ENCODE measurements at places on chromosomes 7 and 10.

GRCh38 chr7:56537952-56538351 lies 421.7 kb upstream of the NUPR2 start:
- no peak for DNase-seq

DNA sequence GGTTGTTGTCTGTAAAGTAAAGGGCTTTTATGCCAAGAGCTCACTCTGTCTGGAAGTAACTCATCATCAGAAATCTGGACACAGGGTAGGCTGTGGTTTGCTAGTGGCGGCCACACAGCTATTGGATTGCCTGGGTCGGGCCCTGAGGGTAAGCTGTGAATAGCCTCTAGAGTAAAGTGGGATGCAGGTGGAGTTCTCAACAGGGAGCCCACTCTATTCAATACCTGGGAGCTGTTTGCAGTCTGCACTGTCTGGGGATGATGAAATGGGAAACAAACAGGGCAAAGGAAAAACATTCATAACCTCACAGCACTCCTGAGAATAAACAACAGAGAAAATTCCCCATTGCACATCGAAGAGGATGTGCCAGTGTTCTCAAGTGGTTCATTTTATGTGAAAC lies 582.6 kb downstream of the CALN1 start:
- DNase-seq: no peak

- no peak for DNase-seq
These were observed 10.5 kb downstream of the C10orf53 start for GRCh38 chr10:49689882-49690510.

- no peak for DNase-seq
These were observed 1456.7 kb downstream of the REEP3 start for GRCh38 chr10:64977915-64978314.

- DNase-seq: no peak
These were observed 26.6 kb downstream of the TBXAS1 start for GRCh38 chr7:139855498-139856270.

GRCh38 chr7:76515999-76516443 lies 5.7 kb downstream of the UPK3B start:
- DNase-seq: no peak

DNA sequence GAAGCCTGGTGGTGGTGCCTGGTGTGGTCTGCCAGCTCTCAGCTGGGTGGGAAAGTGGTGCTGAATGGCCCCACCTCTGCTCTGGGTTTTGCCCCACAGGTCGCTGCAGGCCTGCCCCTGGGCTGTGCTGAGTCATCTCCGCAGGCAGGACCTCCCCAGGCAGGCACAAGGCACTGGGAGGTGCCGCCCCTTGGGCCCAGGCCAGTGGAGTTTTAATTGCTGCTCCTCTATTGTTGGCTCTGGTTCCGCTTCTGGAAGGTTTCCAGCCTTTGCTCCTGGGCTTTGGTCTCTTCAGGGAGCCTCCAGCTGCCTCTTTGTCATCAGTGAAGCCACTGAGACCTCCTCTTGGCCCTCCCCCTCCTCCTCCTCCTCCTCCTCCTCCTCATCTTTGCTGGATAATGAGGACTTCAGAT lies 180.3 kb upstream of the GRB10 start:
- peak; percentile 12 for DNase-seq

DNA sequence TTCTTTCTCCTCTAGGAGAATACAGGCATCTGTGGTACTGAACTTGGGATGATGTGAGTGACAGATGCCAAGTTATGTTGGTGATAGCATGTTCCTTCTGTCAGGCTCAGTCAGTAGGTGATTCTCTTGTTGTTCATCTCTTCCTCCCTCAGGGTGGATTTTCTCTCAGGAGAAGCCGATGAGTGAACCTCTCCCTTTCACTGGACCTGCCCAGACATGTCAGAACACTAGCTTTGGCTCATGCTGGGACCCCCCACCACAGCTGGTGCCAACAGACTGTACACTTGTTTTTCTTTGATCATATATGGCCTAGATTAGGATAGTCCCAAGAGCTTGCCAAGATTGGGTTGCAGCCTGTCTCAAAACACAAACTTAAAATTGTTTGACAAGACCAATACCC lies 129.4 kb downstream of the BMPER start:
- DNase-seq: no peak

DNA sequence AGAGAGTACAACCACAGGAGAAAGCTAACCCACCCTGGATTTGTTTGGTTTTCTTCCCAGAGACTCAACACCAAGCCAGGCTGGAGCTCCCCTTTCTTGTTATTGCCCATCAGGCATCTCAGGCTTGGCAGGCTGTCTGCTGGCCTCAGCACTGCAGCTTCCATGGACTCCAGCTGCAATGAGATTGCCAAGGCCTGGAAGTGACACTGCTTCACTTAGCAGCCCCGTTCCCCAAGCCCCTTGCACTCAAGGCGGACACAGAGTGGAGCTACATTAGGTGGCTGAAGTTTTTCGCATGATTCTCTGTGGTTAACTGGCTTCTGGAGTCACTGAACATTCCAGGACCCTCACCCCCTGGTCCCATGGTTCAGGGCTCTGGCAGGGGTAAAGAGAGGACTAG lies 163.1 kb upstream of the GDF10 start:
- DNase-seq: peak; percentile 28

DNA sequence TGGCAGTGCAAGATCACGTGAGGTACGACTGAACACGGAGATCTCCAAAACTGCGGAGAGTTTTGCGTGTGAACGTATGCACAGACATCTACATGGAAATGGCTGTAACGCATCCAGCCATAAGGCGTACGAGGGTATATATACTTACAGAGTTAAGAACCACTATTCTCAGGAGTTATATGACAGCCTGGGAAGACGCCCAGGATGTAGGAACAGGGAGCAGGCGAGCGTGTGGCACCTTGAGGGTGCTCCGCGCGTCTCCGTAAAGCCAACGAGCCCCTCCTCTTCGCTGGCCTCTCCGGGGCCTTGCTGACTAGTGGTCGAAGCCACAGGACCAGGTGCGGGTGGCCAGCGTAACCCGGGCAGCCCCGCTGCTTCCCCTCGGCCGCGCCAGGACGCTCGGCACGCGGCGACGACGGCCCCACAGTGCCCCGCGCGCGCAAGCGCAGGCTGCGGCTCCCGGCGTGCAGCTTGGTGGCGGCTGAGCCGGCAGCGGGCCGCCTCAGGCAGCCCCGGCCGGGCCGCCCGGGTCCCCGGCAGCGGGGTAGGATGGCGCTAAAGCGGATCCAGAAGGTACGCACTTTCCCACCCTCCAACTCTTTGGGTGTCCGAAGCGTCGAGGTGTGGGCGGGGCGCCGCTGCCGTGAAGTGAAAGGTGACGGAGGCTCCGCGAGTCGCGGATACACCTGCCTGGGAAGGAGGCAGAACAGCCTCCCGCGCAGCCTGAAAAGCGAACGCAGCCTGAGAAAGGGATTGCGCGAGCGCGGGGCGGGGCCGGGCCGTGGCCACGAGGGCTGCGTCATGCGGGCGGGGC lies at the start of gene UBE2D4:
TSS of gene UBE2D4 (plus strand) at position 453 of the 814 bp plus-strand sequence. CDS start at position 550, 97 bp downstream.
- DNase-seq: peak; percentile 73

- DNase-seq: no peak
These were observed 1240.4 kb downstream of the GATA3 start for GRCh38 chr10:9294865-9295264.

DNA sequence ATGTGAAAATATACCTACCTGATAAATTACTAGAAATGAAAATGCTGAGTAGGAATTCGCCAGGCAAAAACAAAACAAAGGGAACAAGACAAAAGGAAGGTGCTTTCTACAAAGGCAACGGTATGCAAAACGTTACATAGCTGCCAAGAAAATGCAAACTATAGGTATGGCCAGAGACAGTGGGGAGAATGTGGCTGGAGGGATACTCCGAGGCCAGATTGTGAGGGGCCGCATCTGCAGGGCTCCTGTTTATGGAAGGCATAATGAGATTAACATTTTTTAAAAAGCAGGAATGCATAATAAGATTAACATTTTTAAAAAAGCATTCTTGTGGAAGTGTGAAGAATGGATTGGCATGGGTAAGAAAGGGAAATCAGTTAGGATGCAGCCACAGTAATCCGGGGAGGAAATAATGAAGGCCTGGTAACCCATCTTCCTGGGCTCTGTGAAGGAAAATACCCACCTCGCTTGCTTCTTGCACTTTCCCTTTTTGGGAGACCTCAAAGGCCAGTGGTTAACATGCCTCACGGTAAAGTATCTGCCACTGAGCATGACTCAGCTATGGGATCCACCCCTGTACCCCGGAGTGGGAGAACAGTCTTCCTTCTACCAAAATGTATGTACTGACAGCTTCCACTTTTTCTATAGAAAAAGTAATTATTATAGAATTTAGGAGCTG lies 145.8 kb upstream of the LRRN3 start:
- DNase-seq: no peak

GRCh38 chr7:128893251-128894100 lies 17.0 kb downstream of the KCP start:
- no peak for DNase-seq

DNA sequence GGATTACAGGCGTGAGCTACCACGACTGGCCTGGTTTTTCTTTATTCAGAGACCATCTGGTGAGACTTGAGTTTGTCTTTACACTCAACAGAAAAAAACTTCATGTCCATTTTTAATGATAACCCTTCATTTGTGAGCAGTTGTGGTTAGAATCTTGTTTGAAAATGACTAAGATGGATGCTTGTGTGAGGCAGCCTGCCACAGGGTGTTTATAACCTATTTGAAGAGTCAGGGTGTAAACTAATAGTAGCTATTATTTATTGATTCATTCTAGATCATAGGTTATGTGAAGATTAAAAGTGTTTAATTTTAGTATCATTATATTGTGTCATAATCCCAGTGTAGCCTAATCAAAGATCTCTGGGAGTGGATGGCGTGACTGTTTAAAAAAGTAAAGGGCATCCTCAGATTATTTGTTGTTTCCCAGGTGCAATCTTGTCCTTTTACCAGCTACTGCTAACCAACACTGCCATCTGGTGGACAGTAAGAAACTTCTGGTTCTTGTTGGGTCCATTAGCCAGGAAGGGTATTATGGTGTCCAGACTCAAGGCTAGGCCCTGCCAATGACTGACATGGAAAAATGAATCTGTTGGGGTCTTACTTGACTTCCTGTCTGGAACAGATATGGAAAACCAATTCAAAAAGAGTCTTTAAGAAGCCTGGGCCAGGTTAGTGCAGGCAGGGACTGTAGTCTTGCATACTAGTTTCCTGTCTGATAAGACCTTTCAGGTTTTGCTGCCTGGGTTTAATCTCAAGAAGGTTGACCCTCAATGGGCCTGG lies 24.9 kb downstream of the NRBF2 start:
- DNase-seq: peak; percentile 65
